CD4-positive, alpha-beta T cell treated with Interleukin-6 at 100 ng/mL for 8 hours (primary cell): ENCODE measurements at places on chromosomes 16 and 17.

- DNase-seq: no peak
Observed at GRCh38 chr16:27267037-27267677, 1.4 kb downstream of the NSMCE1 start.

- no peak for DNase-seq
Observed at GRCh38 chr17:2964831-2965230, 98.6 kb downstream of the OR1D5 start.

- DNase-seq: no peak
Observed at GRCh38 chr16:11836650-11837244, 14.6 kb downstream of the RSL1D1 start.

- no peak for DNase-seq
Observed at GRCh38 chr17:35546487-35546886, 9.0 kb upstream of the SLFN12L start.

- no peak for DNase-seq
Observed at GRCh38 chr17:66717641-66718058, 117.3 kb upstream of the CACNG5 start.

DNA sequence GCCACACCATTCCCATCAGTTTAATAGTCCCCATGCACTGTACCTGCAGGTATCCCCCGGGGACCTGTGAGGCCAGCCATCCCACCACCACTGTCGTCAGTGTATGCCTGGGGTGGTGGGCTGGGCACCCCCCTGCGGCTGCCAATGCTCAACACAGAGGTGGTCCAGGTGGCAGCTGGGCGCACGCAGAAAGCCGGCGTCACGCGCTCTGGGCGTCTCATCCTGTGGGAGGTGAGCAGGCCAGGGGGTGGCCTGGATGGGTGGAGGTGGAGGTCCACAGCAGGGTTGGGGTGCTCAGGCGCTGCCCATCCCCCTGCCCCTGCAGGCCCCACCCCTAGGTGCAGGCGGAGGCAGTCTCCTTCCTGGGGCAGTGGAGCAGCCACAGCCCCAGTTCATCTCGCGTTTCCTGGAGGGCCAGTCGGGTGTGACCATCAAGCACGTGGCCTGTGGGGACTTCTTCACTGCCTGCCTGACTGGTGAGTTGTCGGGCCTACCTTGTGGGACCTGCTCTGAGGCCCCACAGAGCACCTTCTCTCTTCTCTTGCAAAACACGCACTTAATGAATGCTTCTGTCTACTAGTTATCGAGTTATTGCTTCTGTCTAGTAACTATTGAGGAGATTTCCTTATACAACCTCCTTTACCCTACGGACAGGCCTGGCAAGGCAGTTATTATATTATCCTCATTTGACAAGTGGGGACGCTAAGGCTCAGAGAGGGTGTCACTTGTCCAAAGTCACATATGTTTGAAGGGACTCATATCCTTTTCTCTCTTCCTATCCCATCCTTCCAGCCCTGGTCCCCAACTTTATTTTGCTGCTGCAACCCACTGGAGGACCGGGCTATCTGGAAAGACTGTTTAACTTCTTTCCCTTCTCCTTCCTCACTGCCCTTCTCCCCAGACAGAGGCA is 5.8 kb upstream of the TRAF4 start:
- no peak for DNase-seq

GRCh38 chr16:54585094-54585997 is 298.8 kb upstream of the IRX3 start:
- DNase-seq: no peak

- DNase-seq: no peak
Observed at GRCh38 chr17:4087911-4088693, 54.7 kb downstream of the ZZEF1 start.

DNA sequence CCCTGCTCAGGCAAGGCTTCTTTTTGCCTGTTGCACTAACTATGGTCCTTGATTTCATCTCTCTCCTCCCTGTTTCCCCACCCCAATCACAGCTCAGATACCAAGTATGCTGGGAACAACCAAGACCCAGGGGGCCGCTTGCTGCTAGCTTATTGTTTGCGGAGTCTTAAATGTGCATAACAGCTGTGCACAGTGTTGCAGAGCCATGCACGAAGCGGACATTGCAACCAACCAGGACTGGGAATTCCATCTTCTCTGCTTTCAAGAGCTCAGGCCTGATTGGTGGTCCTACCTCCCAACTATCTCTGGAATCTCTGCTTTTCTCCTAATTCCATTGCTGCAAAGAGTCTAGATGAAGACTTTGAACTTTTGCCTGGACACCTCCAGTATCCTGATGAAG is 281.3 kb upstream of the TNRC6C start:
- DNase-seq: no peak

GRCh38 chr17:14436266-14436665 is 135.4 kb downstream of the HS3ST3B1 start:
- no peak for DNase-seq

DNA sequence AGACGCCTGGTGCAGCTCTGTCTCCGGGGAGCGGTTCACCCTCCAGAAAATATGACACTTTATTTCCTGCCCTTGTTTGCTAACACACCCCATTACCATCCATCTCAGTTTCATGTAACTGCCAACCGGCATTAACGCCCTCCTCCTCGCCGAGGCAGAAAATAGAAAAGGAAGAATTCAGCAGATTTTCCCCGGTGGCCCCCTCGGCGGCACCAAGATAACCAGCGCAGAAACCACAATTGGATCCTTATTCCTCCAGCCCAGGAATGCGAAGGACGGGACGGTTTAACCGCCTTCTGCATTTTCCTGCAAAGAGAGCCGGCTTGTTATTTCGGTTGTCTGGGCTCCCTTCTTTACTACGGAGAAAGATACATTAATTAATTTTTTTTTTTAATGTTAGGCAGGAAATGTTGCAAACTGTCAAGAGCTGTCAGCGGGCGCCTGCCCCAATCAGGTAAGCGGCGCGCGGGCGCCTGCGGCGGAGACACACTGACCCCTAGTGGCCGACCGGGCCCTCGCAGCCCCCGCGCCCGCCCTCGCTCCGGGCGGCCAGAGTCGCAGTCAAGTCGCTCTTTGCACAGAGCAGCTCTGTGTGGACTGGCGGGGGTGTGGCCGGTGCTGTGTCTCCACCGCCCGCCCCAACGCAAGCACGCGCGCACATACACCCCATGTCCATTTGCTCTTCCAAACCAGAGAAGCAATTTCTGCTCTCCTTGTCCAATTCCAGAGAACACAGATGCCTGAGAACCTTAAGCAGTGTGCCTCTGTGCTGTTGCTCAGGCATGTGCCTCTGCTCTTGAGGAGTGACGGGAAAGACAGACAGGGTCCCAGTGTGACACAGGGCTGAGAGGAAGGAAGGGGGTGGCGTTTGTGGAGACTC is 53.6 kb downstream of the C17orf67 start:
- peak; percentile 83 for DNase-seq

GRCh38 chr16:59591480-59591879 is 857.4 kb upstream of the GOT2 start:
- no peak for DNase-seq

- DNase-seq: no peak
Observed at GRCh38 chr16:84029297-84030047, 13.1 kb downstream of the SLC38A8 start.

- no peak for DNase-seq
Observed at GRCh38 chr17:47993031-47993564, 22.2 kb downstream of the CDK5RAP3 start.

DNA sequence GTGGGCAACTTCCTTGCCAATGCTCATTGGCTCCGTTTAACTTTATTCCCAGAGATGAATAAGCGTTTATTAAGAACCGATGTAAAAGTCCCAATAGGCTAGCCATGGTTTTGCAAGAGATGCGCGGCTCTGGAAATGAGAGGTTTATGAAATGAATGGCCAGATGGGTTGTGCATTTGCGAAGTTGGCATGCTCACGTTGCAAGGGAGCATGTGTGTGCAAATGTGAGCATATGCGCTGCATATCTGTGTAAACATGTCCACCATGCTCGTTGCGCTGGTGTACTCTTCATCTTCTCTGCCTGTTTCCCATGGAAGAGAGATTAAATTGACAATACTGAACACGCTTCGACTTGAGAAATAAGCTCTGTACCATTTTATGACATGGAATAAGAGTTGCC is 848.6 kb upstream of the RBFOX1 start:
- DNase-seq: no peak

- DNase-seq: no peak
Observed at GRCh38 chr16:46916980-46917379, 32.8 kb downstream of the GPT2 start.

- no peak for DNase-seq
Observed at GRCh38 chr16:69105501-69106361, at the start of gene HAS3. Gene HAS3 (plus strand): TSS chr16:69105653. CDS start chr16:69109396, 3,743 bp downstream.

GRCh38 chr17:28526381-28526780 is 20.2 kb downstream of the FOXN1 start:
- no peak for DNase-seq

GRCh38 chr17:71933306-71933705 is 187.5 kb upstream of the SOX9 start:
- no peak for DNase-seq

DNA sequence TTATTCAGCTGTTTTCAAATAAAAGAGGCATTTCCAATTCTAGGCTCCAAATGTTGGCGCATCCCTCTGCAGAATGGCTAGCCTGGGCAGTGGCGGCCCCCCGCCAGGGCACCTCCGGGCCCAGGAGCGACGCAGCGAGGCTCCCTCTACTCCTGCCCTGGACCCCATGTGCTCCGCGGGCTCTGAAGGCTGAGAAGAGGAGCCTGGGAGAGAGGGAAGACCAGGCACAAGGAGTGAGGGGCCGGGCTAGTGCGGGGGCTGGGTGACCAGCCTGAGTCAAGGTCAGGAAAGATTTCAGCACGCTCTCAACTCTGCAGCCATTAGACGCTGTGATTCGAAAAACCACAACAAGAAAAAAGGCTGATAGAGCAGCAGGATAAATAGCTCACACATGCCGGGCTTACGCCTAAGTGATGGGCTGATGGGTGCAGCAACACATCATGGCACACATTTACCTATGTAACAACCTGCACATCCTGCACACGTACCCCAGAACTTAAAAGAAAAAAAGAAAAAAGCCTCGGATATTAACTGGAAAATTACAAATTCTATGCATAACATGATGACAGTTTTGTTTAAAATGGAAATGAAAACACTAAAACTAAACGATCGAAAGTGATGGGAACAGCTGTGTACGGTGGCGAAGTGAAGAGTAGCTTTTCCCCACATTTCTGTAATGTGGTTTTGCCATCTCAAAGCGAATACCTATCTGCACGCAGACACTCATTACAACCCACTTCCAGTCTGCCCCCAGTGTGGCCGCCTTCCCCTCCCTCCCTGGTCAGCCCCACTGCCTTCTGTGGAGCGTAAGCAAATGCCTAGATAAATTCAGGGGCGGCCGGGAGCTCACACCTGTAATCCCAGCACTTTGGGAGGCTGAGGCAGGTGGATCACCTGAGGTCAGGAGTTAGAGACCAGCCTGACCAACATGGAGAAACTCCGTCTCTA is 44.4 kb downstream of the MAP1LC3B start:
- DNase-seq: no peak

DNA sequence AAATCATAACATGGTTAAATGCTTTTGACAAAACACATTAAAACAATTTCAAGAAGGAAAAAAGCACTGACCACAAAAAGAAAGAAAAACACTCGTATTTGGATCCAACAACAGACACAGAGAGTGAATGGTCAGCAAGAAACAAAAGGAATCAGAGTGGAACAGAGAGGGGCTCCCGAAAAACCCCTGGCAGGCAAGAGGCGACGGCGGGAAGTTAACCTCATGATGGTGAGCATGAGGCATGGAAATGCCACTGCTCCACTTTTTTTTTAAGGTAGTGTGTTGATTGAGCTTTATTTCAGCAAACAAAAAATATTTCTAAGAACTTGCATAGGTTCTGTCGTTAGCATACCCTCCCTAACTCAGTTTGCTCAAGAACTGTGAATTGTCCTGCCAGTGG is 32.1 kb upstream of the ST6GALNAC1 start:
- no peak for DNase-seq

DNA sequence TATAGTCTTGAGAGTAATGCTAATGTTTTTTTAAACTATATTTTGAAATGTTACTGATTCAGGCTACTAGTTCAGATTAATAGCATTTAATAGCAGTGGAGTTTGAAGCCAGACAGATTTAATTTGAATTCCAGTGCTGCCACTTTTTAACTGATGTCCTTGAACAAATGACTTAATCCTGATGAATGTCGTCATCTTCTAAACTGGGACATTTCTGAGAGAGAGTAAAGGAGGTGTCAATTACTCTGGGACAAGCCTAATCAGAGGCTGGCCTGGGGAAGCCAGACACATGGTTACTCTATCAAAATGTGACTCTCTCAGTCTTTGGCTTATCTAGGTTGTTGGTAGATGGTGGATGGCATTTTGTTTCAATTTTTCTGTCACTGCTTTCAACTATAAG is 246.7 kb downstream of the HS3ST3A1 start:
- no peak for DNase-seq

- DNase-seq: no peak
Observed at GRCh38 chr16:50373780-50374179, 5.0 kb upstream of the BRD7 start.

DNA sequence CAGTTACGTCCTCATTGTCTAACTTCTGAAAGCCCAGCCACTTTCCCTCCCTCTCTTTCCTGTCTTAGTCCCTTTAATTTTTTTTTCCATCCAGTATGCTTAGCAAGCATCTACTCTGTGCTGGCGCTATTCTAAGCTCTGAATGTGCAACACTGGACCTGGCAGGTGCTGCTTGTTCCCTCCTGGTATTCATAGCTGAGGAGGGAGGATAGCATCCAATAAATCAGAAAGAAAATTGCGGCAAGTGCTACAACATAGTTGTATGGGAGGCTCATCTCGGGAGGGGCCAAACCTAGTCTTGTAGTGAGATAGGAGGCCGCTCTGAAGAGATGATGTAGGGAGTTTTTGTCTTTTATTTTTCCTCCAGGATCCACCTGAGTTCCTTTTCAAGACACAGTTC is 457.3 kb upstream of the HSBP1 start:
- DNase-seq: no peak

GRCh38 chr16:87641721-87642120 is 39.4 kb downstream of the JPH3 start:
- DNase-seq: no peak
